ENCODE measurements at places on chromosomes 3 and 15. TPM values are rescaled to one million over a fixed set of nuclear protein-coding genes. Genes with fewer than 3 reads are reported as not detected.

The ADIPOQ gene
- not detected for total RNA-seq

The CLDN16 gene
- total RNA-seq, result not detected

The ONECUT1 gene
- not detected for total RNA-seq

The CRELD1 gene
- 21.6 TPM for total RNA-seq

The OIP5 gene
- not detected for total RNA-seq

The SUCLG2 gene
- total RNA-seq, result 31.7 TPM

The CDCP1 gene
- total RNA-seq, result 3.0 TPM

The LINGO1 gene
- total RNA-seq, result not detected

The PLSCR2 gene
- not detected for total RNA-seq

The CAMK2N2 gene
- 0.12 TPM for total RNA-seq
